ENCODE measurements at places on chromosomes 7 and 10.

- no peak for DNase-seq
Measured at GRCh38 chr7:48748081-48748833, 176.1 kb upstream of the CDC14C start.

DNA sequence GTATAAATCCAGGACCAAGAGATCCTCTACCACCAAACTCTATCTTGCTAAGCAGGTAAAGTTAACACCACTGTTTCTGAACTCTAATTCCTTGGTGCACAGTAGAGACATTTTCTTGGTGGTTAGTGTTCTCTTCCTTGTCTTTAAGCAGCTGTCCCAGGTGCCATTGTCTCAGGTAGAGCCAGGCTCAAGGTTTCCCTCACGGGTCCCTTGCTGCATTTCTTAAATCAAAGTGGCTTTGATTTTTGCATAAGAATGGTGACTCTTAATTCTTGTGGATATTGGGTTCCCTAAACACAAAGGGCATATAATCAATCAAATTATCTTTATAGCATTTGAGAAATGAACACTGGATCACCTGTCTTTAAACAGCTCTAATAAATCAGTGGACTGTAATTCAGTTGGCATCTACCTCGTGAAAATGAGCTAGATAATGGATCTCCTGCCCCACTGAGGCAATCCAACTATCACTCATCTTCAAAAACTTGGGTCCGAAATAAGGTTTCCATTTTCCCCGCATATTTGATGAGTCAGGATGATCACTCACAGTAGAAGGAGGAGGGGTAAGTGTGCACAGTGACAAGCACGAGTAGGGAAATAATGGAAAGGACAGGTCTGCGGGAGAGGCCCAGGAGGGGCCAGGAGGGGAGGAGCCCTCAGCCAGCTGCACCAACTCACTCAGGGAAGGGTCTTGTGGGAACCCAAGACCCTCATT, 2.4 kb downstream of the ABCC2 start:
- DNase-seq, result no peak

DNA sequence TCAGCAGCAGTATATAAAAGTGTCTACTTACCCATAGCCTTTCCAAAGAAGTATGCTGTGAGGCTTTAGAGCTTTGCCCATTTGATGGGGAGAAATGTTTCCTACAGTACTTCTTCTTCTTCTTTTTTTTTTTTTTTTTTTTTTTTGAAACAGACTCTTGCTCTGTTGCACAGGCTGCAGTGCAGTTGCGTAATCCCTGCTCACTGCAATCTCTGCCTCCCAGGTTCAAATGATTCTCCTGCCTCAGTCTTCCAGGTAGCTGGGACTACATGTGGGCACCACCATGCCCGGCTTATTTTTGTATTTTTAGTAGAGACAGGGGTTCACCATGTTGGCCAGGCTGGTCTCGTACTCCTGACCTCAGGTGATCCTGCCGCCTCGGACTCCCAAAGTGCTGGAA, 101.7 kb upstream of the TMEM26 start:
- no peak for DNase-seq

GRCh38 chr7:120941064-120941463, 9.5 kb upstream of the ING3 start:
- peak; percentile 10 for DNase-seq

DNA sequence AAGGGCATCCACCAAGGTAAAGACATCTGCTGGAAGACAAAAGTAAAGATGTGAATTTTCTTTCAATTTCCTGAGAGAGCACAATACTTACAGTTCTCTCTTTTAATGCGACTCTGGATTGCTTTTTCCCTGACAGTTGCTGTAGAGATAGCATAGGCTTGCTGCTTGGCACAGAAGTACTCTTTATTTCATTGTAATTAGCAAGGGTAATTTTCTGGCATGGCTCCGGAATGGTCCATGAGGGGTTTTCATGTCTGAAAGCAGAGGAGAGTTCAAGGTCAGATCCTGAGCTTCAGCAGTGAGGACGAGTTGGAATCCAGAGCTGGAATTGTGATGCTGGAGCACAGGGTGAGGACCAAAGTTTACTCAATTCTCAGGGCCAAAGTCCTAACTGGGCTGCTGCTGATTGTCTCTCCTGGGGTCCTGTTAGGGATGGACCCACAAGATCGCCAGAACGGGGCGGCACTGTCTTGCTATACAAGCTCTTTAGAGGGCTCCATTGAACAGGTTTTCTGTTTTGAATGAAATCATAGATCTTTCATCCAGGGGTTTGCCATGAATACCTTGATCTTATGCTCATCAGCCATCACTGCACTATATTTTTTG, 190.0 kb upstream of the MKI67 start:
- DNase-seq, result no peak

Data from CD4-positive, alpha-beta memory T cell (primary cell).